ENCODE measurements at places on chromosomes 3 and 15.
A peak's percentile ranks its signal among the peaks of the same experiment; 100 is the strongest.

DNA sequence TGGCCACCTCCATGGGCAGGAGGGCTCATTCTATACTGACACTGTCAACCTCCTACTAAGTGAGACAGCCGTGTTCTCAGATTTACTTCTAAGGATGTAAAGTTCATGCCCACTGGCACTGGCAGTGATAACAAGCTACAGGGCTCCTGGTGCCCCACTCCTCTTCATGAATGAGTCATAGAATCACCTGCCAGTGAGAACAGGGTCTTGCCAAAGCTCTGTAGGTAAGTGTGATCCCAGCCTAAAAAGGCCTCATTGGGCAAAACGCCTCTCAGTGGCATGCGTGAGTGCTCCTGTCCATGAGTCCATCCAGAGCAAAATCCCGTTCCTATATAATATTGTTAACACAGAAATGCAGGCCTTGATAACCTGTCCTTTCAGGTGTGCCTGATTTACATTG is 17.4 kb downstream of the PXYLP1 start:
- H3K4me3 ChIP-seq: no peak overlapping the region
- H3K27me3 ChIP-seq: no peaks in the 10 kb centered on the region
- no peaks in the 10 kb centered on the region for H3K36me3 ChIP-seq
- no peaks in the 10 kb centered on the region for H3K4me1 ChIP-seq

DNA sequence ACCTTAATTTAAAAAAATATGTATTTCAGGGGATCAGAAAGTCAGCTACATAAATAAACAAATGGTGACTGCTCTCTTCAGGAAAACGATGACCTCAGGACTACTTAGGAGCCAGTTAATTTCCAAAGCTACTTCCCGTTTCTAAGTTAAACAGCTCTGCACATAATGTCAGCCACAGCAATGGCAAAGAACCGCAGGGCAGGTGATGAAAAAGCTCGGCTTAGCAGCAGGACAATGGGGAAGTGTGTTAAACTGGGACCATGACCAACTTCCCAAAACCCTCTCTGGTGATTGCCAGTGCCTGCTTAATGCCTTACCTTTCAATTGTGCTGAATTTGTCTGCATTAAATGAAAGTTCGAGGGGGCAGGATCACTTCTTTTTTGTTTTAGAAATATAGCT is 258.9 kb downstream of the FHIT start:
- no peak overlapping the region for H3K27ac ChIP-seq
- H3K36me3 ChIP-seq: no peaks in the 10 kb centered on the region
- H3K4me1 ChIP-seq: no peaks in the 10 kb centered on the region
- no peak for DNase-seq

- no peak overlapping the region for H3K27ac ChIP-seq
- no peak overlapping the region for H3K4me3 ChIP-seq
- peaks cover 9% of the 10 kb centered on the region for H3K4me1 ChIP-seq
- H3K27me3 ChIP-seq: no peaks in the 10 kb centered on the region
Observed at GRCh38 chr3:176905331-176905730, 292.0 kb downstream of the TBL1XR1 start.

- H3K36me3 ChIP-seq: no peaks in the 10 kb centered on the region
- no peak overlapping the region for H3K27ac ChIP-seq
- peak; percentile 57 for DNase-seq
- no peak overlapping the region for H3K4me3 ChIP-seq
- peaks cover 12% of the 10 kb centered on the region for H3K27me3 ChIP-seq
- H3K4me1 ChIP-seq: peaks cover 44% of the 10 kb centered on the region
Observed at GRCh38 chr3:129599607-129600006, 6.9 kb downstream of the PLXND1 start.

- H3K4me1 ChIP-seq: peaks cover 13% of the 10 kb centered on the region
- no peaks in the 10 kb centered on the region for H3K36me3 ChIP-seq
- no peak overlapping the region for H3K27ac ChIP-seq
- no peak overlapping the region for H3K4me3 ChIP-seq
- no peak for DNase-seq
Observed at GRCh38 chr3:195207056-195207455, 63.9 kb downstream of the XXYLT1 start.

- H3K27me3 ChIP-seq: no peaks in the 10 kb centered on the region
- no peak for DNase-seq
Observed at GRCh38 chr3:113006359-113007056, 15.7 kb downstream of the GTPBP8 start.

DNA sequence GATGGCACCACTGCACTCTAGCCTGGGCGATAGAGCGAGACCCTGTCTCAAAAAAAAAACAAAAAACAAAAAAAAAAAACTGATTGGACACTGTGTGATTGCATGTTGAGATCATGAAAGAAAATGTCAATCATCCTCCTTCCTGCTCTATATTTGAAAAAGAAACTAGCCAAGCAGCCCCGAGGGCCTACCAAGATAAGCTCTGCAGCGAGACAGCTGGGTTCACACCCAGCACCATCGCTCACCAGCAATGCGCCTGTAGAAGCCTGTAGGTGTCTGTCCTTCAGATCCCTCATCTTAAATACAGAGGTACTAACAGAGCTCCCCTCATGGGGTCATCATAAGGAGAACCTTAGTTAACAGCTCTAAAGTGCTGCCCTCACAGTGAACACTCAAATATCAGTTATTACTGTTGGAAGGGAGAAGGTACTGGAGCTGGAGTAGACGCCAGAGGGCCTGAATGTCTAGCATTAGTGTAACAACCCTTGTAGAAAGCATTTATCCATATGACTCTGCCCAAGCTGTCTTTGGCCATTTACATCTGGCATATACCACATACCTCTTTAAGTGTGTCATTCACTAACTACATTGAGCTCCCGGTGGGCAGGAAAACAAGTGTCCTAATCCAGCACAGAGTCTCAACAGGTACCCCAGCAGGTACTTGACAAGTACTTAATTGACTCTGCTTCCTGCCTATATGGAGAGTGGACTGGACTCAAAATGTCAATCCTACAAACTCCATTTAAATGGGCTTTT is 22.9 kb downstream of the MYLK start:
- no peak overlapping the region for H3K27ac ChIP-seq
- H3K27me3 ChIP-seq: no peaks in the 10 kb centered on the region
- no peak overlapping the region for H3K4me3 ChIP-seq
- no peak for DNase-seq

DNA sequence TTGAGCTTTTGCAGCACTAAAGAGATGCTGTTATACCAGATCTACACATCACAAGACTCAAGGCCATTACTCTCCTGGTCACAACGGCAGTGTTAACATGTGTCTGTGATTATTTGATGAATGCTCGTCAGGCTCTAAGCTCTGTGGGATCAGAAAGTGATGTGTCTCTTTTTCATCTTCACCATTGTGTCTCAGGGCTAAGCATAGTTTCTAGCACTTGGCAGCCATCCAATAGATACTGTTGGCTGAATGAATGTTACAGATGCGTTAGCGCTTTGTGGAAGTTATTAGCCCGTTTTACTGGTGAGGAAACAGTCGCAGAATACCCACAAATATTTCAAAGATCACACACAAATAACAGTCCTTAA is 1.2 kb upstream of the FAM81A start:
- H3K4me3 ChIP-seq: peak overlapping the region; percentile 72
- peaks cover 85% of the 10 kb centered on the region for H3K27me3 ChIP-seq
- no peak for DNase-seq

GRCh38 chr3:171028779-171029232 is 2.3 kb upstream of the SLC2A2 start:
- no peak overlapping the region for H3K4me3 ChIP-seq
- no peak overlapping the region for H3K27ac ChIP-seq
- H3K27me3 ChIP-seq: peaks cover 26% of the 10 kb centered on the region
- no peak for DNase-seq

DNA sequence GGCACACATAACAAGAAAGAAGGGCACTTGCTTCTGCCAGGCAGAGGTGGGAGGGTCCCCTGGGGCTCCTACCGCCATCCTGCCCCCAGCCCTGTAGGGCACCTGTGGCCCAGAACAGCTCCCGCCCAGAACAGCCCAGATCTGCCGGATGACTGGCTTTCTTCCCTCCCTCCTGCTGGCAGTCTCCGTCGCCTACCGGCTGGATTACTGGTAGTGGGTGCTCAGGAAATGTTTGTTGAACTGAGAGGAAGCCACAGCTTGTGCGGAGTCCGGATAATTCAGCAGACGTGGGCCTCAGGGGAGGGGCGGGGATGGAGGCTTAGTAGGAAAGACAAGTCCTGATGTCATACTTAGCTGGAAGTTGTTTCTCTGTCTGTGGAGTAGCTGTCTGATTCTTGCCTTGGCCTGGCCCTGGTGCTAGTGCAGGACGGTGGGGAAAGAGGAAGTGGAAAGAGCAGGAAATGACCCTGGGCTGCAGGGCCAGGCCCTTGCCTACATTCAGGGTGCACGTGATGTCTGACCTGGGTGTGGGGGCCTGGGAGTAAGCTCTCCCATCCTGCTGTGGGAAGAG is 6.7 kb downstream of the CCDC9B start:
- H3K36me3 ChIP-seq: no peaks in the 10 kb centered on the region
- DNase-seq: no peak
- H3K4me1 ChIP-seq: no peaks in the 10 kb centered on the region

DNA sequence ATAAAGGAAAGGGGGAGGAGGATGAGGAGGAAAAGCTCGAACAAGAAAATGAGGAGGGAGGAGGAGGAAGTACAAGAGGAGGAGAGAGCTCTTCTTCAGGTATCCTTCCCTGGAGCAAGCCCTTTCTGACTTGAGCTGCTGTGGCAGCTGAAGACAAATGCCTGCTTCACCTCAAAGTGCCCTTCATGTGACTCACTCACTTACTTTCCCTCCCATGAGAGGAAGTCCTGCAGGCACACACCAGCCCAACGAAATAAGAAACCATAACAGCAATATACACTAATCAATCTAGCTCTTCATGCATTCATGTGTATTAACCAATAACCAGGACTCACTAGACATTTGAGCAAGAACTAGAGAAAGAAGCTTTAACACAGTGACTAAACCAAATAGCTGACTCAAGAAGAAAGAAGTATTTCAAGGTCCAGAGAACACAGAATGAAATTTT is 251.9 kb downstream of the IGSF11 start:
- H3K27me3 ChIP-seq: no peaks in the 10 kb centered on the region
- no peak for DNase-seq
- H3K4me1 ChIP-seq: no peaks in the 10 kb centered on the region
- no peak overlapping the region for H3K4me3 ChIP-seq
- H3K27ac ChIP-seq: no peak overlapping the region

GRCh38 chr3:60226912-60227311 is 1024.3 kb downstream of the FHIT start:
- no peaks in the 10 kb centered on the region for H3K27me3 ChIP-seq
- DNase-seq: no peak
- H3K4me3 ChIP-seq: no peak overlapping the region
- no peak overlapping the region for H3K27ac ChIP-seq

DNA sequence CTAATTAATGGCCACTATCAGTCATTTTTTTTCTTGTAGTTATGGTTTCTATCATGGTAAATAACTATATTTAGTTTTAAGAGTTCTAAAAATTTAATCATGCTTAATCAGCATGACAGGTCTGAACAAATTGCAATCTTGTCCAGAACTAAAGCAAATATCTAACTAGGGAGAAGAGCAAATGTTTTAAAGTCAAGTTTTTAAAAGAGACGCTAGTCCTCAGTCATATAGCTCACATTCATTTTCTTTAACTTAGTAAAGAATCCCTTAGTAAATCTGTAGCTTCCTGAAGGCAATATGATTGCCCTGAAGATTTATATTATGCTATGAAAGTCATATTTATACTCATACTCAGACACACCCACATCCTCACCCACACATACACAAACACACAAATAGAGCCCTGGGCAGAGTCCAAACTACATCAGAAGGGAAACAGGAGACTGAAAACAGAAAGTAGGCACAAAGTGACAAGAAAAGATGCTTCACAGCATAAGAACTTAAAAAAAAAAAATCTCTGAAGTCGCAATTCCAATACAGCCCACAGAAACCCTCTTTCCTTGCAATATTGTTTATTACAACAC is 1149.1 kb downstream of the SI start:
- peaks cover 5% of the 10 kb centered on the region for H3K4me1 ChIP-seq
- H3K36me3 ChIP-seq: no peaks in the 10 kb centered on the region
- no peak overlapping the region for H3K4me3 ChIP-seq
- no peak overlapping the region for H3K27ac ChIP-seq
- DNase-seq: no peak

- H3K27me3 ChIP-seq: peaks cover 3% of the 10 kb centered on the region
- H3K27ac ChIP-seq: no peak overlapping the region
- no peak for DNase-seq
- no peak overlapping the region for H3K4me3 ChIP-seq
- no peaks in the 10 kb centered on the region for H3K4me1 ChIP-seq
Observed at GRCh38 chr3:186599142-186599784, 13.6 kb upstream of the AHSG start.

DNA sequence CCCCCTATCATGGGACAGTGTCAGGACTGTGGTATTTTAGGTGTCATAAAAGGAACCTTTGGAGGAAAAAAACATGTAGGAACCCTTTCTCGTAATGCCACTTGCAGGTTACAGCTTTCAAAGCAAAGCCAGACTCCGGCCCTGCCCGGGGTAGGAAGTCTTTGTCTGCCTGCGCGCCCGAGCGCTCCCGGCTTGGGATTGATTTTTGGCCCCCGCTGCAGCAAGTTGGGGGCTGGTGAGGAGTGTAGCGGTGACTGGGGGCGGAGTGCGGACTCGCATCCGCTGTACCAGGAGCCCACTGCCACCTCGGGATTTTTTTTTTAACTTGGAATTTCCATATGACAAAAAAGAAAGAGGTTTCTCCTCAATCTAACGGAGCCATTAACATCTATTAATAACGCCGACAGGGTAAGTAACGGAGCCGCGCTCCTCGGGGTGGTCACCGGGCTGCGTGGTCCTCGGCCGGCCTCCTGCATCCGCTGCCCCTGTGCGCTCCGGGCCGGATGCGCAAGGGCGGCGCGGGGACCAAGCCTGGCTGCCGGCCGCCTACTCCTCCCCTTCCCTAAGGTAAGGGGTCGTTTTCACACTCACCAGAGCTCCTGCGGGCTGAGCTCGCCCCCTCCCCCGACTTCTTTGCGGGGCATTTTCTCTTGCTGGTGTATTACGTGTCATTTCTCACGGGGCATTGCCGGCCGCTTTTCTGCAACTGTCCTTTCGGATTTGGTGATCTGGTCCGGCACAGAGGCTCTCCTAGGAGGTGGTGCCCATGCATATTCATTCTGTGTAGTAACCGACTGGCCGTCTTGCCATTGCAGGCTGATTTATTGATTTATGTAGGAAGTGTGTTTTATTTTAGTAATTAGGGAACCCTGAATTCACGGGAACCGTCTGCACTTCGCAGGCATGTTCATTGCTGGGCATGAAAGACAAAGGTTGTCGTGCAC is 219.8 kb upstream of the TOPAZ1 start:
- H3K27ac ChIP-seq: no peak overlapping the region
- no peaks in the 10 kb centered on the region for H3K36me3 ChIP-seq
- peaks cover 40% of the 10 kb centered on the region for H3K4me1 ChIP-seq

DNA sequence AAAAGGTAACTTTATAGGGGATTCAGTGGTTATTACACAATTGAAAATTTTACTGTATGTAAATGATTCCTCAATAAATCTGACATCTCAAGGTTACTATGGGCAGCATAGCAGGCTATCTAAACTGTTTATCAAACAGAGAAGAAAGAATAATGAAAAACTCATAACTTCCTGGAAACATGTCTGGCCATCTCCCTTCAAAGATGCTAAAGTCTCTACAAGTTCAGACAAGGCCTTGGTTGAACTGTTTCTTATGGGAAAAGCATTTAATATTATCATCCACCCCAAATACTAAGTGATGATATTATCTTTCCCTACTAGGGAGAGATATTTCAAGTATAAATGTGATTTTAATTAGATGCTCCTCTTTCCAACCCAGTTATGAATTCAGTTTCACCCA is 114.9 kb downstream of the ARRDC4 start:
- no peaks in the 10 kb centered on the region for H3K36me3 ChIP-seq
- no peak overlapping the region for H3K27ac ChIP-seq
- H3K4me3 ChIP-seq: no peak overlapping the region
- no peaks in the 10 kb centered on the region for H3K4me1 ChIP-seq
